Inflammatory macrophage treated with lipopolysaccharide for 1 hour (primary cell): ENCODE measurements at places on chromosomes 1 and 21.

- DNase-seq = no peak
Measured at GRCh38 chr1:221309723-221310122, 430.5 kb downstream of the HLX start.

GRCh38 chr1:111907321-111907720, 82.1 kb downstream of the KCND3 start:
- no peak for DNase-seq

DNA sequence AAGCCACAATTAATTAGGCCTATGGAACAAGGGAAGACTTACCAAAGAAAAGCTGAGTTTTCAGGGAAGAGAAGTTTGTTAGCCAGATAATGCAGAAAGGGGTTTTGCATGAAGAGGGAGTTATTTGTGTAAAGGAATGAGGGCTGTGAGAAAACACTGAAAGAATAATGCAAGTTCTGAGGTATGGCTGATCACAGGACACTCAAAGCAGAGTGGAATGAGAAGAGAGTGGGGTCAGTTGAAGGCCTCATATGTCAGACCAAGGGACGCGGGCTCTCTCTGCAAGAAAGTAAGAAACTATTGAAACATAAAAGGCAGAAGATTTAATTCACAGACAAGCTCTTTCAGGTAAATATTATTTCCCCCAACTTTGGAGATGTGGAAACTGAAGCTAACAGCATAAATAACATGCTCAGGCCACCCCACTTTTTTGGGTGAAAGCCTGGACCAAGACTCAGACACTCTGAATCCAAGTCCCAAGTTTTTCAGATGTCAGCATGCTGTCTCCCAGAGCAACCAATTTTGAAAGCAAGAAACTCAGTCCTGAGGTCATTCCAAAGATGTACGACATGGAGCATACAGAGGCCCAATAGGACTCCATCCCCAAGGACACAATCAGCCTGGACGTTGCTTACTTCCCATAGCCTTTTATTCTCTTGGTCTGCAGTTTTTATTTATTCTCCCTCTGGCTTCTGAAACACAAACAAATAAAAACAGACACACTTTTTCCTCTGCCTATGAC, 47.3 kb upstream of the FGGY start:
- DNase-seq = no peak

DNA sequence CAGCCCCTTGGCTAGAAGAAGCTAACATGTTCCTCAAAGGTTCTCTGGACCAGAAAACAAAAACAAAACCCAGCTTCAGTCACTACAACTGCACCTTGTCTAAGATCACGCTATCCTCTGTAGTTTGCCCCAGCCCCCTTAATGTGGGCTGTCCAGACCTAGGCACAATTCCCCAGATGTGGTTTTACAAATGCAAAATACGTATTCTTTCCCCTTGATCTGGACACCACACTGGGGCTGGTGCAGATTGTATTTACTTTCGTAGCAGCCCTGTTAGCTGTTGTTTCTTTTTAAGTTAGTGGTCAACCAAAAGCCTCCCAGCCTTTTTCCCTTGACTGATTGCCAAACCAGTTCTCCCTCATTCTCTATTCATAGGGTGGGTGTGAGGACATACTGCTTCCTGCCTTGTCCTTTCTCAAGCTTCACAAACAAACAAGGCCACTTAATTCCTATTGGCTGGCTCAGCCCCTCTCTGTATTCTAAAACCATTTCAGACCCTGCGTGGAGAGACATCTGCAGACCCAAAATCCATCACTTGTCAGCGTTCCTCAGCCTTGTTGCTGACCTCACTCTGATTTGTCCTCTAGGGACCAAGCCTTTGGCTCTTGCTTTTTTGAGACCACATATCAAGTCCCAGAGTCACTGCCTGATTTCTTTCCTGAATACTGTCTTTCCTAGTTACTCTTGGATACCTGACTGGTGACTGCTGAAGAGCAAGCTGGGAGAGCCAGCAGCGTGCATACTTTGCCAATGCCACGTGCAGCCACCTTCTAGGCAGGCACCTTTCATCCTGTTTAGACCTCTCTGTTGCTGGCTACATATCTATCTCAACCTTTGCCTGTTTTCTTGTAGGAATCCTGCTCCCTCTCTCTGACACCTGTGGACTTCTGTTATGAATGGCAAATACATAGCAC, 96.4 kb upstream of the RAB3GAP2 start:
- DNase-seq = no peak

DNA sequence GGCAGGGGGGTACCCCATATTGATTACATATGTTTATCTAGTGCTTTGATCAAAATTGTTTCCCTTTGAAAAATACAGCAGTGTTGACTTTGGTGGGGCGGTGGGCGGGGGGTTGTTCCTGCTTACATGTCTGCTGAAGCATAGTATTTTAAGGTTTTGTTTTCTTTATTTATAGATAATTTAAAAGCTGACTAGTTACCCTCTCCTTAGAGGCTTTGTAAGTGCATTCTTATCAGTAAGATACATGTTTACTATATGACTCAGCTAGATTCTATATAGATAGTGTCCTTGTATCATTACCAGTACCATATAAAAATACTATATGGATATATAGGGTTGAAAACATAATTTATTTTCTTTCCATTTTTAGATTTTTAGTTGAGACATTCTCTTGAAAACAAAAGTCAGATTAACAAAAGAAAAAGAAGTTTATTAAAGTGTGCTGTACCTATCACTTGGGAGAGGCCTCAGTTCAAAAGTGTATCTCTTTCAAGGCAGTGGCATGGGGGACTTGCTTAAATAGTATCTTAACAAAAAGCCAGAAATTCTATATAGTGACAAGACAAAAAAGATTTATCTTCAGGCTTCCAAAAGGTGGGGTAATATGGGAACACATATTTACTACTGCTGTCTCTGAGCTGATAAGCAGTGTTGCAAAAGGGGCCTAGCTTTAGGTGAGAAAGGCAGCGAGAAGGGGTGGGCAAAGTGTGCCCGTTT, 79.0 kb downstream of the HS2ST1 start:
- no peak for DNase-seq

DNA sequence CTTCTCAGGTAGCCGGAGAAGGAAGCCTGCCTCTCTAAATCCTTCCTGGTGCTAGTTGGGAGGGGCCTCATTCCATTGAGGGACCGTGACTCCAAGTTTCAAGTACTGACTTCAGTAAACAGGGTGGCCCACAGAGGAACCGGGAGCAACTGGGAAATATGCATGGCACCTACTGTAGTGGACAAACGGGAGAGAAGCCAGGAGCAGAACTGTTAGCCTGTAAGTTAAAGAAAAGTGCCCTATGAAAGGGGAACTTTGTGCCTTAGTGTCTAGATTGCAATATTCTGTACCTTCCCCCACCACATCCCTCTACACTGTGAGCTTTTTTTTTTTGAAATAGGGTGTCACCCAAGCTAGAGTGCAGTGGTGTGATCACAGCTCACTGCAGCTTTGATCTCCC, 33.2 kb upstream of the KANK4 start:
- peak; percentile 83 for DNase-seq

GRCh38 chr1:26597629-26598039, 68.1 kb downstream of the RPS6KA1 start:
- DNase-seq = peak; percentile 55

DNA sequence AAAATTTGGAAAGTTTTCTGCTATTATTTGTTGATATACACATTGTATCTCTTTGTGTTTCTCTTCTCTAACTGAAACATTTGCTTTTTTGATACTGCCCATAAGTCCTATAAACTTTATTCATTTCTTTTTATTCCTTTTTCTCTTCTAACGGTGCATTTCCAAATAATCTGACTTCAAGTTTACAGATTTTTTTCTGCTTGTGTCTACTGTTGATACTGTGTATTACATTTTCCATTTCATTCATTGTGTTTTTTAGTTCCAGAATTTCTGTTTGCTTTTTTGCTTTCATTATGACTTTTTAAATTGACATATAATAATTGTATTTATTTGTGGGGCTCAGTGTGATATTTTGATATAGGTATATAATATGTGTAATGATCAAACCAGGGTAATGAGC, 38.3 kb upstream of the PLA2G2A start:
- DNase-seq = no peak

DNA sequence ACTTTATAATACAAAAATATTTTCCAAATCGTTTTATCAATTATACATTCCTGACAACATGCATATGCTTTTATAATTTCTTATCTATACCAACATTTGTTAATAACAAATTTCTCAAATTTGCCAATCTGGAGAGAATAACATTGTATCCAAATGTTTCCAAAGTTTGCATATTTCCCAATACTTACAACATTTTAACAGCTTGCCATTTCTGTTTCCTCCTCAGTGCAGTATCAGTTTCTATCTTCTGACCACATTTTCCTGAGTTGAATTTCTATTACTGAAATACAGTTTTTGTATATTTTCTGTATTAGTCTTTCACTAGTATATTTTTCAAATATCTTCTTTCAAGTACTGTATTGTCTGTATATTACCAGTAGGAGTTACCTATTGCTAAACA, 1594.3 kb downstream of the PLA2G4A start:
- peak; percentile 40 for DNase-seq

DNA sequence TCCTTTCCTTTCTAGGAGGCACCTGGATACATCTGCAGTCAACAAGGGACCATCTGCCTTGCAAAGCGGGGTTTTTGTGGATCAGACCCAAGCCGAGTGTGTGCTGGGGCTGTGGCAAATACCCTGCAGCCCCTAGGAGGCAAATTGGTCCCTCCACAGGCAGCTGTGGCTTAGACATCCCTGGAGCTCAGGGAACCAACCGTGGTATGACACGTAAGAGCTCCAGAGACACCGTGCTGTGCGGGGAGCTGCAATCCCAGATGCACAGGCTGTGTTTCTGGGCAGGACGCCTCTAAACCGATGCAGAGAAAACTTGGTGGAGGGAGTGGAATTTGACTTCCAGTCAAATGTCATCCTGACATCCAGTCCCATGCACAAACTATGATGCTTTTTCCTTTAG, 141.5 kb downstream of the KAZN start:
- DNase-seq = no peak

DNA sequence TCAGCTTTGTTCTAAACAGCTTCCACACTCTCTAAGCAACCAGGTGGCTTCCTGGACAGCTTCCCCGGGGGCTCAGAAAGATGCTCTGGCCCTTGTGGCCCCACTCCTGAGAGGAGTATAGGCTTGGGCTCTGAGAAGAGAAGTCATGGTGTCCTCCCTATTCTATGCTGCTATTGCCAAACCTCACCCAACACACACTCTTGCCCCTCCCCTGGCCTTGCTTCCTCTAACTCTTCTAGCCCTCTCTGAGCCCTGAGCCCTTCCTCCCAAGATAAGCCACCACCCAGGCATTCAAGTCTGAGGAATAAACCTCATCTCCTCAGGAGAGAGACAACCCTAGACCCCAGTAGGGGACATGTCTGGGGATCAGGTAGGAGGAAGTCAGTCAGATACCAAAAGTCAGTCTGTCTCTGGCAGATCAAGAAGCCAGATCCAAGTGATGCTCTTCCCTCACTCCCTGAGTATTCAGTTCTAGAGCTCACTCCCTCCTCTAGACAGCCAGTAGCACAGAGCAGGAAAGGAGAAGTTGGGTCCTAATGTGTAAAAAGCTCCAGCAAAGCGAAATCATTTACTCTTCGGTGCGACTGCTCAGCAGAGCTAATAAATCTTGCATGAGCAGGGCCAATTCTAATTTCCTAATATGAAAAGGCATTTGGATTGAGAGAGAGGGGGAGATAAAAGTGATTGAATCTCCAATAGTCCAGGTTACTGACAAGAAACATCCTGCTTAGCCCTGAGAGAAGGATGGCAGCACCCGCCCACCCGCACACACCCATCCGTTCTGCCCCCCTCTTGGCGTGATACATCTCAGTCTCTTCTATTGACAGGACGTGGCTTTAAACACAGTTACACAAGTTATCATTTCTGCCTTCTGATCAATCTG, 50.5 kb downstream of the DMAP1 start:
- DNase-seq = peak; percentile 83

DNA sequence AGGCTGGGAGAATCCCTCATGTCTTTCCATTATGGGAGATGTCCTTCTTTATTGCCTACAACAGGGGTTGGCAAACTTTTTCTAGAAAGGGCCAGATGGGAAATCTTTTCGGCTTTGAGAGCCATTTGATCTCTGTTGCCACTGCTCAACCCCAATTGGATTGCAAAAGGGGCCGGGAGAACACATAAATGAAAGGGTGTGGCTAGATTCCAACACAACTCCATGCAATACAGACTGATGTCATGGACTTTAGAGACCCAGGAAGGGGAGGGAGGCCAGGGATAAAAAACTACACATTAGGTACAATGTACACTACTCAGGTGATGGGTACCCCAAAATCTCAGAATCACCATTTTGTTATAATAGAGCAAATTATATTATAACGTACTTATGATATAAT, 97.6 kb upstream of the SIM2 start:
- DNase-seq = no peak

DNA sequence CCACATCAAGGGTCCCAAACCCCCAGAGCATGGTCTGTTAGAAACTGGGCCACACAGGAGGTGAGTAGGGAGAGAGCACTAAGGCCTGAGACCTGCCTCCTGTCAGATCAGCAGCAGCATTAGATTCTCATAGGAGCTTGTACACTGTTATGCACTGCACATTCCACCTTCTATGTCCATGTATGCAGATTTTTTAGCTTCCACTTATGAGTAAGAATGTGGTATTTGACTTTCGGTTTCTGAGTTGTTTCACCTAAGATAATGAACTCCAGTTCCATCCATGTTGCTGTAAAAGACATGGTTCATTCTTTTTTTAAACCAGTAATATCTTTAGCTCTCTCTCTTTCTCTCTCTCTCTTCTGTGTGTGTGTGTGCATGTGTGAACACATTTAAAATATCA, 663 bp upstream of the GBP6 start:
- no peak for DNase-seq

DNA sequence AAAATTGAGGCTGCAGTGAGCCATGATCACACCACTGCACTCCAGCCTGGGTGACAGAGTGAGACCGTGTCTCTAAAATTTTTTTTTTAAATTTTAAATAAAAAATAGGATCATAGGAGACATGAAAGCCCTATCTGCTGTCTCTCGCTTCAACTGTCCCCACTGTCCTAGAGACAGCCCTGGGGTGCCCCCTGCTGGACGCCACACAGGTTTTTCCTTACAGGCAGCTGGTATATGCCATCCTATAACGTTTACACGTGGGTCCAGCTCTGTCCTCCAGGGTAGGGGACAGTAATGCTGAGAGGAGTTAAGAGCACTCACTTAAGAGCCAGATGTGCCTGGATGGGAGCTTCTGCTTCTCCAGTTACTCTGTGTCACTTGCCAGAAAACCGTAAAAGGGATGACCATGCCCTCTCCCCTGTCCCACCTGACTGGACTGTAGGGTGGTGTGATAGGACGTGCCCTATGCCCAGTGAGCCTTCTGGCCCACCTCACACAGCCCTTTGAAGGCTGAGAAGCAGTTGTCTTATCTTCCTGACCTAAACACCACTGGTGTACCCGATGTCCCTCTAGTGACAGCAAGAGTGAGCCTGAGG, 8.5 kb downstream of the FBXO2 start:
- DNase-seq = peak; percentile 59
